Stimulated activated CD4-positive, alpha-beta T cell treated with anti-CD3 and anti-CD28 coated beads, Interleukin-15, amount 100 ng/mL, for 48 hours (primary cell): ENCODE measurements at places on chromosomes 3 and 15.

GRCh38 chr3:146757759-146758158 lies 152.6 kb upstream of the PLSCR5 start:
- DNase-seq, result no peak

GRCh38 chr3:24586920-24587319 lies 92.3 kb upstream of the THRB start:
- no peak for DNase-seq

DNA sequence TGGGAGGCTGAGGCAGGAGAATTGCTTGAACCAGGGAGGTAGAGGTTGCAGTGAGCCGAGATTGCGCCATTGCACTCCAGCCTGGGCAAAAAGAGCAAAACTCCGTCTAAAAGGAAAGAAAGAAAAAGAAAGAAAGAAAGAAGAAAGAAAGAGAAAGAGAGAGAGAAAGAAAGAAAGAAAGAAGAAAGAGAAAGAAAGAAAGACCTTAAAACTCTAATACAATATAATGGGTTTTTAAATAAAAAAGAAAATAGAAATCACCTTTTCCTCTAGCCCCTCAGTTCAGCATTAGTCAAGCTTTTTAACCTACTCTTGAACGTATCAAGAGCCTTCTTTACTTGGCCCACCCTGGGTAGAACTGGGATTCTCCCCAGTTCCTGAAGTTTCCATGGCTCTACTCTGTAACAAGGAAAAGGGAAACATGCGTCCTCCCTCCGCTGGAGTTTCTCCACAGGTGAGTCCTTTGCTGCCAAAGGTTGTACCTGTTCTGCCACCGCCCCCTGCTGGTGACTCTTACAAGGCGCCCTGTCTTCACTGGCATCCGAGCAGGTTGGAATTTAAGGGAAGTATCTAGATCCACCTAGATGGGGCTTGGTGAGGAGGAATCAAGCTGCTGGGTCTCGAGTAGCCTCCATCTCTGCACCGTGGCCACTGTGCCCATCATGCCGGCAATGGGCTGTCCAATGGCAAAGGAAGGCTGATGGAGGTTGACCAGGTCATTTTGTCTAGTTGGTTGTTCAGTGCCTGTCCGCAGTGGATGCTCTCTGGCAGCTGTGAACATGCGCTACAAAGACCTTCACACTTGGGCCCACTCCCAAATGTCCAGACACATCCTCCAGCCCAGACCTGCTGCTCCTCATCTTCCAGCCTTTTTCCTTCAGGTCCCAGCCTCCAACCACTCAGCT lies 20.6 kb upstream of the EPHB3 start:
- DNase-seq, result peak; percentile 68

GRCh38 chr3:111807826-111808225 lies 51.2 kb upstream of the PHLDB2 start:
- no peak for DNase-seq

DNA sequence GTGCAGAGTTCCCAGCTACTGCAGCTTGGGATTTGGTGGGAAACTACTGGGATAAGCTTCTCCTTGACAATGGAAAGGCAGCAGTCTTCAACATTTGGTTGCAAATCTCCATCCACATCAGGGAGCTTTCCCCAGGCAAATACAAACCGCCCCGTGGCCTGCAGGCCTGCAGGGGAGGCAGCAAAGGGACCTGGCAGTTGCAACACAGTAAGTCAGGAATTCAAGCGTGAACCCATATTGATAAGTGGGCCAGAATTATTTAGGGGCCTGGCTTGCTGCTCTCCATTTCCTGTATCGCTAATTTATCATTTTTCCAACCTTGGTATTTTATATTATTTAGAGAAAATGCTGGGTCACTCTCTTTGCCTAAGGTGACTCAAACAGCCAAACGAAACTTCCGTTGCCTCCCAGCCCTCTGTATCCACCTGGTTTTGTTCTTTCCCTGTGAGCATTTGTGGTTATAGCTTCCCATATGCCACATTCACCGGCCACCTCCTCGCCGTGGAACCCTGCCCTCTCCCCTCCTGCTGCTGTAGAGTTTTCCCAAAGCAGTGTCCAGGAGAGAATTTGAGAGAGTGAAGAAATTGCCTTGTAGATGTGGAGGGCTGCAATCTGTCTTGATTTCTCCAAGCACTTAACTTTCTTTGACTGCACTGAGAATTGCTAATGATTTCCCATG lies 34.8 kb downstream of the B3GALNT1 start:
- DNase-seq, result no peak

DNA sequence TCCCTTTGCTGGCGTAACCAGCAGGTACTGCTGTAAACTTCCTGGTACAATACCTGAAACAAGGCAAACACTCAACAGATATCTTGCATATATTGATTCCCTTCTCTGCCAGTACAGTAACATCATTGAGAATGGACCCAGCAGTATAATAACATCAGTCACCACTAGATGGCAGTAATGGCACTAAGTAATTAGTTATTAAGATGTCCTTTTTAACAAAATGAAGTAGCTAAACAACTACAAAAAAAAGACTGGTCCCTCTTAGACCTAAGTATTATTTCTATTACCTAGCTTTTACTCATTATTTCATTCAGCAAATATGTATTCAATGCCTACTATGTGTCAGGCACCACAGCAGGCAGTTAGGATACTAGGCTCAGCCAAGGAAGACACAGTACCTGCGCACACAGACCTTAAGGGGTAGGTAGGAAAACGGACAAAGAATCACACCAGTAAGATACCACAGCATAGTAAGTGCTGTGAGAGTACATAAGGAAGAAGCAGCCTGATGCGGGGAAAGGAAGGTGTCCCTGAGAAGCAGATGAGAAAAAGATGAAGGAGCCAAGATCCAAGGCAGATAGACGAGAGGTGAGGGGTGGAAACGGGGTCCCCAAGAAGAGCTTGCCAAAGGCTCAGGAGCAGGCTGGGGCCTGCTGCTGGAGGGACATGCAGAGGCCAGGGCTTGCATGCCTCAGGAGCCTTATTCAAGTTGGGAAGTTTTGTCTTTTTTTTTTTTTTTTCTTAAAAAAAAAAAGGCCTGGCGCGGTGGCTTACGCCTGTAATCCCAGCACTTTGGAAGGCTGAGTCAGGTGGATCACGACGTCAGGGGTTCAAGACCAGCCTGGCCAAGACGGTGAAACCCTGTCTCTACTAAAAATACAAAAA lies 102.7 kb upstream of the CHD2 start:
- DNase-seq, result no peak

GRCh38 chr3:49133226-49133951 lies 539 bp upstream of the LAMB2 start:
- DNase-seq, result no peak

- DNase-seq, result no peak
Measured at GRCh38 chr15:77243716-77244401, 172.9 kb upstream of the TSPAN3 start.

- no peak for DNase-seq
Measured at GRCh38 chr3:42500091-42500490, 2.4 kb upstream of the VIPR1 start.

DNA sequence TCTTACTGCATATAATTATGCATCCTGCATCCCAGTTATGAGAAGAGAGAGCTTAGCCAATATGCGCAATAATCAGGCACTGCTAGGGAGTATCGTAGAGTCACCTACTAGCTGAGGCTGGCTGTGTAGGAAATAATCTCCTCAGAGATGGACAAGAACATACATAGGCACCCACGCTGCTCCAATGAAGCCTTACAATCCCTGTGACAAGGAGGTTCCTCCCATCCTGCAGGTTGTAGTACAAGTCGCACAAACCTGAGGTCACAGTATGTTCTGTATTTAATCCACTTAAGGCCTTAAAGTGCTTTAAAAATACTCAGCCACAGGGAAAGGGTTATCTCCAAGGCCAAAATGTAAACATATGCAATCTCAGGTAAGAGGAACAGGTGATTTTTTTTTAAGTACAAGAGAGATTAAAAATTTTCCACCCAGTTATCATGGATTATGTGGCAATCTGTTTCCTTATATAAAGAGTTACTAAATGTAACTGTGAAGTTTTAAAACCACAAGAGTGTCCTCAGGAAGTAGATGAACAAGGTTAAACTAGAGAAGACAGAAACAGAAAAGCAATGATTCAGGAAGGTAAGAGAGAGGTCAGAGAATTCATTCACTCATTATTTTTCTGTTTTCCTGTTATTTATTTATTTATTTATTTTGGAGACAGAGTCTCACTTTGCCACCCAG lies 7.5 kb upstream of the COLQ start:
- no peak for DNase-seq

DNA sequence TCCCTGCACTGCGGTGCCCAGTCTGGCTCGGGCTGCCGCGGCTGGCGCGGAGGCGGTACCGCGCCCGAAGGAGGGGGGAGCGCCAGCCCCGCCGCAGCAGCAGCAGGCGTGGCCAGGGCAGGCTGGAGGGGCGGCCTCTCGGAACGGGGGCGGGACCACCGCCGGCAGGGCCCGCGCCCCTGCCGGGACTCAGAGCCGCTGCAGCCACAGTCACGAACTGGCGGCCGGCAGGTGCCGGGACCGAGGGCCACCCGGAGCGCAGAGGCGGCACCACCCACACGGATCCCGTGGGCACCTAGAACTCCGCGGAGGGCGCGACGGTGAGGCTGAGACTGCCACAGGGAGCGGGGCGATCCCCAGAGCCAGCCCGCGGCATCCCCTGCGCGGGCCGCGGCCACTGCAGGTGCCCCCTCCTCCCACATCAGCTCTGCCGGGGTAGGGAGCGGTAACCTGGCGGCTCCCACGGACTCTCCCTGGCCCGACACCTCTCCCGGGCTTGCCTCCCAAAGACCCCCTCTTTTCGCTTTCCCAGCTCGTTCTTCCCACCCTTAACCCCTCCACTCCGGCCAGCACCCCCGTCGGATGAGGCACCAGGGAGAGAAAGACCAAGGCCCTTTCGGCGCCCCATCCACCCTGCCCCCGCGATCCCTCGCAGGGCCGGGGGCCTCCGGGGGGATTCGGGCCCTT lies at the start of gene VWA5B2:
VWA5B2 (plus strand) TSS at position 192 of the 687 bp plus-strand sequence. CDS start 944 bp downstream, outside the sequence.
- peak; percentile 54 for DNase-seq

GRCh38 chr3:187996609-187997008 lies 157.3 kb upstream of the LPP start:
- DNase-seq, result no peak

GRCh38 chr3:141407825-141408224 lies 39.5 kb downstream of the ZBTB38 start:
- DNase-seq, result no peak

DNA sequence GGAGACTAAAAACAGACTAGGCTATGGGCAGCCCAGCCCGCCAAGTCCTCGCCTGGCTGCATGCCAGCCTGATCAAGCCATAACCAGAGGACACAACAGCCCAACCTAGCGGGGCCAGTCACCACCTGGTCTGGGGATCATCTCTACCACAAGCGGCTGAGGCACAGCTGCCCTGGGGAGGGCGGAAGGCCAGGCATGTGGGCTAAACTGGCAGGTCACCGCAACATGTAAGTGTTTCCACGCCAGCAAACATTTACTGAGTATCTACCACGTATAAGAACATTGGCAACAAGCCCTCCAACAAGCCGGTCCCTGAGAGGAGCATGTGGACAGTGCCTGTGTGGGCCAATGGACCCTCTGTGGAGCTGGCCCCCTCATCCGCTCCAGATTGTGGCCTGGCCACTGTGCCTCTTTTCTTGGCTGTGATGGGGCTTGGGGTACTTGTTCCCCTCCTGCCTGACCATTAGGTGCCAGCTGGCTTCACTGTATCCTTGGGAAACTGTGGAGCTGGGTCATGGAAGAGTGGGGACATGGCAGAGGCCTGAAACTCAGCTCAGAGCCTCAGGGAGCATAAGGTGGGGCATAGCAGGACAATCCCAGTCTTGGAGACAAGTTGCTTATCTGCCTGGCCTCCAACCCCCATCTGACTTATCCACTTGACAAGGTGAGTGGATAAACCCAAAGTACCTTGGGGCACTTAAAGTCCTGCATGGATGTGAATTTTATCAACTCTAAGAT lies 9.0 kb downstream of the UBXN7 start:
- DNase-seq, result no peak

GRCh38 chr15:49196856-49197255 lies 26.8 kb downstream of the GALK2 start:
- no peak for DNase-seq

- DNase-seq, result no peak
Measured at GRCh38 chr15:69163141-69163669, 2.8 kb downstream of the GLCE start.

- no peak for DNase-seq
Measured at GRCh38 chr3:133227813-133228212, 172.0 kb upstream of the BFSP2 start.

DNA sequence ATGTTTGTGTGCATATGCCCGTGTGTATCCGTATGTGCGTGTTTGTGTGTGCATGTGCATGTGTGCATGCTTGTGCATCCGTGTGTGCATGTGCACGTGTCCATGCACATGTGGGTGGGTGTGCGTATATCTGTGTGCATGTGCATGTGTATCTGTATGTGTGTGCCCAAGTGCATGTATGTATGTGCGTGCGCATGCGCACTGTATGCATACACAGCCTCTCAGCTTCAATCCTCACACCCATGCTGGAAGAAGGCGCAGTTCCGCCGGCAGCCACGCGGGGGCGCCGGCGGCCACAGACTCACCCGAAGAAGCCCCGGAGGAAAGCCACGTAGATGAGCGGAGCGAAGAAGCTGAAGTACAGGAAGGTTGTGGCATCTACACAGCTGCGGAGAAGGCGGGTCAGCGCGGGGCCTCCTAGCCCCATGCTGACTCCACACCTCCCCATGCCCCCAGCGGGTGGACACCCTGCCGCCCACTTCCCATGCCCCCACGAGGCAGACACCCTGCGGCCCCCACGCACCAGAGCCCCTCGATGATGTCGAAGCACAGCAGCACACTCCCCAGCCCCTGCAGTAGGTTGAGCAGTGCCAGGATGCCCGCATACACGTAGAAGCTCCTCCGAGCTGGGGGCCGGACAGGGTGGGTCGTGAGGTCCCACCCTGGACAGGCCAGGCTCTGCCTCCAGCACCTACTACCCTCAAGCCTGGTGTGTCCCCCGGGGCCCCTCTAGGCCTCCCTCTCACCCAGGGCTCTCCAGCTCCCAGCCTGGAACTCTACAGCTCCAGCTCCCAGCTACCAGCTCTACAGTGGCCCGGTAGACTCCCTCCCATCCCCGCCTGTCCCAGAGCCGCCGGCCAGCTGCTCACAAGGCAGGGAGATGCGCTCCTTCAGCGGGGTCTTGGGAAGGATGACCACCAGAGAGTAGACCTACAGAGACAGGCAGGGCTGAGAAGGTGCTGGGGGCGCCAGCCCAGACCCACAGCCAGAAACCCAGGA lies 15.4 kb downstream of the TPRA1 start:
- peak; percentile 62 for DNase-seq

DNA sequence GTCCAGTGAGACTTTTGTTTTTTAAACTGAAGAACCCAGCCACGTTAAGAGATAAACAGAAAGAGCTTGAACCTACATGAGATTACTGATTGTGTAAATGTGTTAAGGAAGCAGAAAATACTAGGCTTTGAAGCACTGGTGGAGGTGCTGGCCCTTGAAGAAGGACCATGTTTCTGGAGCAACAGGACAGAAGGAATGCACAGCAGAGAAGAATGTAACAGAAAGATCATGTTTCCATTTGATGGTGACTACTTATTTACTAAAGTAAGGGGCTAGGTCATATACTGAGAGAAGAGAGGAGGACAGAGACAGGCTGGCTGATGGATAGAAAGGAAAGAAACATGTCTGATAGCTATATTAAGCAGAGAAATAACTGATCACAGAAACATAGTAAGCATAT lies 88.8 kb downstream of the CLASP2 start:
- DNase-seq, result no peak

- no peak for DNase-seq
Measured at GRCh38 chr3:4492208-4493013, 737 bp upstream of the ITPR1 start.

GRCh38 chr15:91887921-91888373 lies 34.4 kb downstream of the SLCO3A1 start:
- no peak for DNase-seq

- DNase-seq, result no peak
Measured at GRCh38 chr15:67177752-67178151, 76.7 kb downstream of the AAGAB start.
